ENCODE measurements at places on chromosomes 11 and 22.

DNA sequence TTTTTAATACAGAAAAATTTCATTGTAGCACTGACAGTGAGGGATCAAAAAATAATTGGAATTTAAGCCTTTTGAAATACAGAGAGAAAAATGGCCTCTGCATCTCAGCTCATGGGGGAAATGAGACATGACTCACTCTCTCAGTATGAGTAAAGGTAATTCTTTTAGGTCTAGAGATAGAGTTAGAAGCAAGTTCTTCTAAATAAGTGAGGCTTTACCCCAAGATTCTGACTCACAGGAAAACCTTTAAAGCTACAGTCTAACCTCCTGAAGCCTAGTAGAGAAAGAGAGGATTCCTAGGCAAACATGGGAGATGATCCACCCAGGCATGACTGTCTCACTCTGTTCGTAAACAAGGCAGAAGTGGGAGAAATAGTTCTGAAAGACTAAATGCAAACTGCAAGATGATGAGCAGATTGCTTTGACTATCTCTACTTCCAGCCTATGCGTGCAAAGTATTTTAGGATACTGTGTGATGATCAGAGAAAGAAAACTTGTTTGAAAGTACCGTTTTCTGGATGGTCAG is 1003.3 kb upstream of the CCDC90B start:
- peak; percentile 3 for DNase-seq

DNA sequence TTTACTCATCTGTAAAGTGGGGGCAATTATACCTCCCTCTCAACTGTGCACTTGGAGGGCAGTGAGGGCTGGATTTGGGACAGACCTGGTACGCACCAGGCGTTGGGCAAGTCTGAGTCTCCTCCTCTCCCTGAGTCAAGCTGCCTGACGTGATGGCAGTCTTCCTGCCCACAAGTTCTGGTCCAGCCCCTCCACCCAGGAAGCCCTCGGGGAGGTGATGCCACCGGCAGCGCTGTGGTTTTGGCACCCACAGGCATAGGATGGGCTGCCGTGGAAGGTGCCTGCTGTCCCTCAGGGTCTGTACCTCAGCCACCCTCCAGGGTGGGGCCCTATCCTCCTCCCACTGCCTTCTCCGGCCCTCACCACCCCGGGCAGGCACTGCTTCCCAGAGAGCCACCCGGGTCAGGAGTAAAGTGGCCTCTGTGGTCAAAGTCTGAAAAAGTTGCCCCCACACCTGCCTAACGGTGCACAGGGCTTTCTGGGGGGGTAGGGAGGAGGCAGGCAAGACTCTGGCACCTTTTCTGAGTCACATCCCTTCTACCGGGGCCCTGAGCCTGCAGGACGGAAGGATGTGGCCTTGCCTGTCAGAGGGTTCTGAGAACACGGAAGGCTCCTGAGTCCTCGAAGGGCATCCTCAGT is 6.5 kb upstream of the APOBEC3H start:
- DNase-seq = no peak

GRCh38 chr11:76597533-76598425 is 72.8 kb downstream of the LRRC32 start:
- DNase-seq = no peak

DNA sequence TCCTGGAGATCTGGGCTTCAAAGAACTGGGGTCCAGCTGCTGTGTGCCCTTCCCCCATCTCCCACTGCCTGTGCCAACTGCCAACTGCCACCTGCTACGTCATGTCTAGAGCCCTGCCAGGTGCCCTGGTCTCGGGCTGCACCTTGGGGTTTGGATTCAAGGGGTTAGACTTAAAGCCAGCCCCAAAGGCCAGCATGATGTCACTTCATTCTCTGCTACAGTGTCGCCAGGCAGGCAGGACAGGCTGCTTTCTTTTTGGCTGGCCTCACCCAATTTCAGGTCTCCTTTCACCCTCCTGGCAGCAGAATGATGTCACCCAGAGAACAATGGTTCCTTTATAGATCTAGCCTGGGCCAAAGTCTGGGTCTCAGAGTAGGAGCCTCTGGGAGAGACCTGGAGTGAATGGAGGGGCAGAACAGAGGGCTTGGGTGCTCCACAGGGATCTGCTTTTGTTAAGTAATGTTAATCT is 79.5 kb upstream of the CRYBB3 start:
- no peak for DNase-seq

GRCh38 chr11:26914968-26915367 is 78.9 kb upstream of the FIBIN start:
- no peak for DNase-seq

DNA sequence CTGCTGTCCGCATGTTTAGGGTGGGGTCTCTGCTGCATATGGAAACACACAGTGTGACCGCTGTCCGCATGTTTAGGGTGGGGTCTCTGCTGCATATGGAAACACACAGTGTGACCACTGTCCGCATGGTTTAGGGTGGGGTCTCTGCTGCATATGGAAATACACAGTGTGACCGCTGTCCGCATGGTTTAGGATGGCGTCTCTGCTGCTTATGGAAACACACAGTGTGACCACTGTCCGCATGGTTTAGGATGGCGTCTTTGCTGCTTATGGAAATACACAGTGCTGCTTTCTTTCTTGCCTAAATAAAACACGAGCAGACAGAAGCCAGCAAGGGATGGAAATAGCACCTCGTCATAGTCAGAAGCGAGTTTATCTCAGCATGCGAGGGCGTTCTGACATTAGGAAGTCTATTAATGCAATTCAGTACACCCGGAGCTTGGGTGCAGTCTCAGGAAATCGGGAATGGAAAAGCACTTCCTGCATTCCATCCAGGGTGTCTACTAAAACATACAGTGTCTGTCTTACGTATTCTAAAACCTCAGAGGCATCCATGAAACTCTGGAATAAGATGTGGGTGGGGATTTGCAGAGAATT is 32.6 kb upstream of the TOLLIP start:
- no peak for DNase-seq

- no peak for DNase-seq
Measured at GRCh38 chr11:80587906-80588305, 1147.1 kb upstream of the TENM4 start.

DNA sequence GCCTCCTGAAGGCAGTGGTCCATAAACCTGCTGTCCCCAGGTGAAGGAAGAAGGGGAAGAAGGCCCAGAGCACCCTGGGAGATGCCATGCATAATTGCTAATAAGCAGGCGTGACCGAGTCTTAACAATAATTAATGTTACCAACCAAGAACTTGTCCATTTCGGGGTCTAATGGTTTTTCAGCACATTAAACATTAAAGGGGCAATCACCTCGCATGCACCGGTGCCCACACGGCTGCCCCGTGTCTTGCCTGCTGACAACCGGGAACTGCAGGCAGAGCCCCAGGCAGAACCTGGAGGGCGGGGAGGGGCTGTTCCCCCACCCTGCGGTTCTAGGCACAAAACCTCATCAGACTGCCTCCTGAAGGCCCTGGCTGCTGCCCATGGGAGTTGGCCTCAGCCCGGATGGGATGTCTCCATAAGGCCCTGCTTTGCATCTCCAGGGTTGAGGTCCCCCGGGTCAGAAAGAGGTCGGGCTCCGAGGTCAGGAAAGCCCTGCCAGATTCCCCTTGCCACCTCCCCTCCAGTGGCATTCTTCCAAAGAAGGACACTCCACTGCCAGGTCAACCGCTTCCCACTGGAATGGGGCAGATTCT is 169.0 kb downstream of the BUD13 start:
- DNase-seq = no peak

DNA sequence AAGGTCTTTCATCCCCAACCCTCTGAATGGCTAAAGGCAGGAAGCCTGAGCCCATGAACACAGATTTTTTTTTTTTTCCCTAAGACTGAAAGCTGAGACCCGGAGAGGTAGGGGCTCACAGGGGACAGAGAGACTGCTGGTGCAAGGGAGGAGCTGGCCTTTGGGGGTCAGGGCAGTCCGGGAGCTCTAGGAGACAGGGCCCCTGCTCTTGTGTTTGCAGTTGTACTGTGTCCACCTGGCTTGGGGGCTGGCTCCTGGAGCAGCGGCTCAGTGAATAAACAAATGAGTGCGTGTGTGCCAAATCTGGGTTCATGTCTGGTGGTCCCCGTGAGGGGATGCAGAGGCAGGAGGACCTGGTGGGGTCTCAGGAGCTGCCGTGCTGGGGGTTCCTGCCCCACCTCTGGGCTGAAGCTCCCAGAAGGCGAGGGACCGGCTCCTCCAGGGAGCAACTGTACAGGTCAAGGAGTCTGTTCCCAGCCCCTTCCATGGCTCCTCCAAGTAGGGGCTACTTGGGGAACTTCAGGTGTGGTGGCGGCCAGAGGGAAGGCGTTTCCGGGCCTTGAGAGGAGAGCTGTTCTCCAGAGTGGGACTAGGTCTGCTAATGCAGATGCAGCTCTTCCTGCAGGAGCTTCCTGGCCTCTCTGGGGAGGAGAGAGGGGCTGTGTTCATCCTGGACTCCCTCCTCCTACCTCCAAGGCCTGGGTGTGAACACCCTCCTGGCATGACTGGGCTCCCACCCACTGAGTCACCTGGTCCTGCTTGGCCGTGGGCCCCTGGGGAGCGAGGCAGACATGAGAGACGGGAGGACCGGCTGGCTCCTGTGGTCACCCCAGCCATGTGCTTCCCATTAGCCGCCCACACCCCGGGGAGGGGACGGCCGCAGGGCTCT is 57.6 kb downstream of the FBXO7 start:
- no peak for DNase-seq

DNA sequence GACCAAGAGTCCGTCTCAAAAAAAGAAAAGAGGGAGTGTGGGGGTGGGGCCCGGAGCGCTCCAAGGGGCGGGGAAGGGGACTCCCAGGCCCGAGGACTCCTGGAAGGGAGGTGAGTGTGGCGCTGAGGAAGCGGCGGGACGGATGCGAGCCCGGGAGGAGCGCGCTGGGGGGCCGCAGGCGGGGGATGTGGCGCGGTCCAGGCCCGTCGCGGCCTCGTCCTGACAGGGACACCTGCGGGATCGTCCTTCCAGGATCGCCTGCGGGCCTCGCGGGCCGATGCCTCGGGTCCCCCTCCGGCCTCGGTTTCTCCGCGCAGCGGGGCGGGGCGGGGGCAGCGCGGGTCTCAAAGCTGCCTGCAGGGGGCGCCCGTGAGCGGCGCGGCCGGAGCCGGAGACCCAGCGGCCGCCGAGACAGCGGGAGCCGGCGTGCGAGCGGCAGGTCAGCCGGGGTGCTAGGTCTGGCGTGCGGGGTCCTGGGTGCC is 3.8 kb upstream of the ADORA2A start:
- peak; percentile 75 for DNase-seq

DNA sequence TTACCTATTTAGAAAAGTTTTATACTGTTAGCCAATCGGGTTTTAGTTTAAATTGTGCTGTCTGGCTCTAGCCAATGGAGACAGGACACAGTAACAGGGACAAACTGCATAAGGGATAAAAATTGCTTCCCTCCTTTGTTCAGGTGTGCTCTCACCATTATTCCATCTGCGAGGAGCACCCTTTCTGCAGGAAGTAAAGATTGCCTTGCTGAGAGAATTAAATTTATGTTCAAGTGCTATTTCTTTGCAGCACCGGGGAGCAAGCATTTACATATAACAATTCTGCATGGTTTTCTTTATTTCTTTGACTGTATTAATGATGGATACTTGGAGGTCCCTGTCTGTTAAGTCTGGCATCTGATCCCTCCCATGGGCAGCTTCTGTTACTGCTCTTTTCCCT is 80.5 kb downstream of the BRD1 start:
- DNase-seq = no peak

DNA sequence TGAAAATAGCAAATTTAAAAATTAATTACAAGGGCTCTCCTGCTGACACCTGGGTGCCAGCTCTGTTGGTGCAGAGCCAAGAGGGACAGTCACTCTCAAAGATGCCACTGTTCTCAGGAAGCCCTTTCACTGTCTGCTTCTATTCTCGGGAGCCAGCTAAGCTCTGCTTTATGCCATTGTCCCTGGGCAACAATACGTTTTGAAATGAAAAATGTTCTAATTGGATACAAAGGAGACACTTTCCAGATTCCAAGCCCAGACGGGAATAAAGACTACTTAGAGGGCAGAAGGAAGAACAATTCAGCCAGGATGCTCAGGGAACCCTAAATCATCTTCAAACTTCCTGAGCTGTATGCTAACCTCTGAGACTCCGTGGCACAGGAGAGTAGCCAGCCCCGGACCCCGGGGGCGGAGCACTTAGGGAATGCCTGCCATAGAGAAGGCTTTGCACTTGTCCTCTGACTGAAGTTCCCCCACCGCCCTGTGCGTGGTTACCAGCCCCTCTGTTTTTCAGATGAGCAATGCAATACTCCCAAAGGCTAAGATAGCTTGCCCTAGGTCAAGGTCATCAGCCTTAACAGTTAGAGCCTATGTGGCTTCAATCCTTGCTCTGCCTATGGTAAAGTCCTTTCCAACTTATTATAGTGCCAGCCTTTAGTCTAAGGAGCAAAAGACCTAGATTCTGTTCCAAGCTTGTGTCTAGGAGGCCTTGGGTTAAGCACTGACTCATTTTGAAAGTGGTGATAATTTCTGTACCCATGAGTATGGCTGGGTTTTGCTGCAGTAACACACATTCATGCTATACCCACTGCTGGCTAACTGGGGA is 150.9 kb downstream of the CACNA1I start:
- no peak for DNase-seq

DNA sequence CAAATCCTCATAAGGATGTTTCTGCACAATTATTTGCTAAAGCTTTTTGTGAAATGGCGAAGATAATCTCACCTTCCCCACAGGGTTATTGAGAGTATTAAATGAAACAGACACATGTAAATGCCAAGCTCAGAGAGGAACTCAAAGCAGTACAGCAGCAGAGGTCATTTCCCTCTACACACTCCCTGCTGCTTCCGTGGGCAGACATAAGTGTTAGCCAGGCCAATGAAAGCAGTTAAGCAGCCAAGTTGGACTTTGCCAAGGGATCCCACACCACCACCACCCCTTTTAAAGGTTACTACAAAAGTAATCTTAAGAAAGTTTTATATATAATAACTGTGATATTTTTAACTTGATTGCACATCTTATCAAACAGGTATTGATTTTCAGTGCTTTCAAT is 4.0 kb upstream of the FAM111A start:
- DNase-seq = no peak

DNA sequence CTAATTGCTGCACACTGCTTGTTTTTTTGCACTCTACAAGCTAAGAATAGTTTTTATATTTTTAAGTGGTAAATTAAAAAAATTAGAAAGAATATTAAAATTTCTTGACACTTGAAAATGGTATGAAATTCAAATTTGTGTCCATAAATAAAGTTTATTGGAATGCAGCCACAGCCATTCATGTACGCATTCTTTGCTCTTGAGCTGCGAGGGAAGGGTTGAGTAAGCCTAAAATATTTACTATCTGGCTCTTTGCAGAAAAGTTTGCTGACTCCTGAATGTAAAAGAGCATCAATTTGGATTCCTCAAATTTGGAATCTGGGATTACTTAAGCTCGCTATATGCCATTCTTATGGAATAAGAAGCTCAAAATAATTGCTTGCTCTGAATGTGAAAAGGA is 3.4 kb upstream of the ADAMTS8 start:
- no peak for DNase-seq

GRCh38 chr22:46193898-46194310 is 43.6 kb downstream of the PPARA start:
- DNase-seq = no peak

DNA sequence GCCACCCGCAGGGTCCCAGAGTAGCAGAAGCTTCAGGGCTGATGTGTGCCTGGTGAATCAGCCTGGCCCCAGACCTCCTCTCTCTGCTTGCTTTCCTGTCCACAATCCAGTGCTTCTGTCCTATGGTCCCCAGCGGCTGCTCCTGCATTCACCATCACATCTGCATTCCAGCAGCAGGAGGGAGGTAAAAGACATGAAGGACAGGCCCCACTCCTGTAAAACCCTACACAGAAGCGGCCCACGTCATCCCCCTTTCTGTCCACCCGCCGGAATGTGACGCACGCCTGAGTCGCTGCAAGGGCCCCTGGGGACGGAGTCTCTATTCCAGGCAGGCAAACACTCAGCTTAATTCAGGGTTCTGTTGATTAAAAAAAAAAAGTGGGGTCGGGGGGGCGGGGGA is 58.3 kb downstream of the CDKN1C start:
- DNase-seq = no peak

Data from GM18507 (cell line).